ENCODE measurements at places on chromosomes 1 and 21.

GRCh38 chr1:228410015-228410414, 3.4 kb upstream of the TRIM11 start:
- no peak for DNase-seq

GRCh38 chr1:170305777-170306512, 160.2 kb downstream of the NTMT2 start:
- DNase-seq, result no peak

- DNase-seq, result no peak
Measured at GRCh38 chr1:179968284-179968993, 13.8 kb downstream of the CEP350 start.

DNA sequence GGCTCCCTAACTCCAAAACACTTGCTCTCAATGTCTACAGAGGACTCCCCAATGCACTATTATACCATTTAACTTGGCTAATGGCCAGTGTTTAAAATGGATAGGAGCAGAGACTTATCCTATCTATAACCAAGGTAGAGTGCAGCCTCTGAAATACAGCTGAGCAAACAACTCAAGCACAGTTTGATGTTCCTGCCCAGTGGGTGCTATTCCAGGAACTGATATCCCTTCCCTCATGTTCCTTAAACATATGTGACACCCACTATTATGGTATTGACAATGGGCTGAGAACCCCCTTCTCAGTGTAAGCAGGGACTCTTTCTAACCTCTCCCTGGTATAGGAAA, 51.7 kb downstream of the SH3GLB1 start:
- no peak for DNase-seq

DNA sequence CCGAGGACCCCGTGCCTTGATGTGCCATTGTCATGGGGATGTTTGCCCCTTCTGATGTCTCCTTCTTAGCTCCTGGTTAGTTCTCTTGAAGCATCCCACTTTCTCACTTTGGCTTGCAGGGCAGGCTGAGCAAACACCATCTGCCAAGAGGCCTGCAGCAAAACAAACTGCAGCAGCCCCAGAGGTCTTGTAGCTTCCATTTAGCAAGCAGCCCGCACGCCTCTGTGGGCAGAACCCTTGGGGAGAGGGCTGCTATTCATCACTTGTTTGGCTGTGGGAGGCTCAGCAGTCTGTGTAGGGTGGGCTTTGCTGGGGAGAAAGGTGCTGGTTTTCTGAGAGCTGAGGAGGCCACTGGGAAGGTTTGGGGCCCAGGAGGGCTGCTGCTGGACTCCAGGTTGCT, 56.7 kb downstream of the KCNC4 start:
- DNase-seq, result no peak

GRCh38 chr1:44776730-44777068, 1.4 kb downstream of the RPS8 start:
- DNase-seq, result no peak

- peak; percentile 76 for DNase-seq
Measured at GRCh38 chr1:34742667-34743270, 12.1 kb upstream of the GJB5 start.

DNA sequence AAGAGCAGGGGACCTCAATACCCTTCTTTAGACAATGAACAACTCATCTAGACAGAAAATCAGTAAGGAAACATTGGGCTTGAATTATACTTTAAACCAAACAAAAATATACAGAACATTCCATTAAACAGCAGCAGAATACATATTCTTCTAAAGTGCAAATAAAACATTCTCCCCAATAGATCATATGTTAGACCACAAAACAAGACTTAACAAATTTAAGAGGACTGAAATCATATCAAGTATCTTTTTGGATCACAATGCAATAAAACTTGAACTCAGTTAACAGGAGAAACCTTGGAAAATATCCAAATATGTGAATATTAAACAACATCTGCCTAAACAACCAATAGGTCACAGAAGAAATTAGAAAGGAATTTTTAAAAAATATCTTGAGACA, 47.7 kb upstream of the HP1BP3 start:
- DNase-seq, result no peak

DNA sequence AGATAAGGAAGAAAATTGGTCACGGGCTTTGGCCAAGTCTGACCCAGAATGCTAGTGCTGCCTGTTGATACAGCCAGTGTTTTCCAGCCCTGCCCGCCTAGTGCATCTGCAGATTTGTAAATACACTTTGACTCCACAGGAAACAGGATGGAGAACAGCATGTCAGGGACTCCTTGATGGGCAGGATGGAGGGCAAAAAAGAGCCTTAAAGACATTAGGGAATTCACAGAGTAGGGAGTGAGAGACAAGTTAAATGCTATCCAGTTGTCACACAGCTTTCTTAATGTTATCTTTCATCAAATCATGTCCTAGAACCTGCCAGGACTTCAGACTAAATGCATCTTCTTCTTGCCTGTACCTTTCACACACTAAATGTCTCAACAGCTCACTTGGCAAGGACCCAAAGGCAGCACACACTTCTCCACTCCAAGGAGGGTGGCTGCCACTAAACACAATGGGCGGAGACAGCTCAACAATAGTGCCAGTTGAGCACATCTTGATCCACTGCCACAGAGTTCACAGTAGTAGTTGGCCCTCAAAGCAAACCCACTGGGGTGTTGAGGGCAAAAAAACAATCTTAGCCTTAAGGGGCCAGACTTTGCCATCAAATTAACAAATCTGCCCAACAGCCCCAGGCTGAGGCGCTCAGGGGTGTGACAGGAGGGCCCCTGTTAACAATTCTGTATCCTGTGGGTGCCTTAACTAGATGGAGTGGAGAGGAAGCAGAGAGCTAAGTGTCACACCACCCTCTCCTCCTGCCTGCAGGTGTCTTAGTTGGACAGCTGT, 2.7 kb downstream of the HIVEP3 start:
- DNase-seq, result no peak

GRCh38 chr1:34166625-34167361, 1.8 kb upstream of the CSMD2 start:
- DNase-seq, result no peak

DNA sequence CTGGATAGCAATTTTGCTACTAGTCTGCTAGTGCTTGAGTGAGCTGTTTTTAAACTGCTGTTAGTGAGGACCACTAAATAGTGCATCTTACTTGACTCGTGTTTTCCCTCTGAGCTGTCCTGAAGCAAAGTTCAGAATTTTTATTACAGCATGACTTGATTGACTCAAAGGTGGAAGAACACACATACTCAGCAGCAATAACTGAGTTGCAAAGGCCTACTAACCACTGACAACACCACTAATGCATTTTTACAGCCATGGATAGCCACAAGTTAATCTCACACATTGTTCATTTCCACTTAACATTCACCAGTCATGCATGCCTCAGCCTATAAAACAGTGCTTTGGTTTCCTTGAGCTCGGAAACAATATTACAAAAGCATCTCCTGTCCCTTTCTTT, 148.7 kb downstream of the RUNX1 start:
- DNase-seq, result no peak

DNA sequence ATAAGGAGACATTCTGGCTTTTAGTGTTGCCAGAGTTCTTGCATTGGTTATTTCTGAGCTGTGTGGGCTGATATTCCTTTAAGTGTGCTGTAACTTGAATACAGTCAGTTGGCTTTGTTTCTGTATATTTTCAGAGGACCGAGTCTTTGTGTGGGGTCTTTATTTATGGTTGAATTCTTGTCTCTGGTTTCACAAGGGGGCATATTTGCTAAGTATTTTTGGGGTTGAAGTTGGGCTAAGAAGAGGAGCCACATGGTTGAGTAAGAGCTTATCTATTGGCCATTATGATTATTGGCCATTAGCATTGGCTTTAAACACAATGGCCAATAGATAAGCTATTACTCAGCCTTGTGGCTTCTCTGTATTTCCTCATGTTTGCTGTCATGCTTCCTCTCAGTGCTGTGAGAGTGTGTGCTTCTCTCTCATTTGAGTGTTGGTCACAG, 26.3 kb upstream of the PTGFR start:
- no peak for DNase-seq

- no peak for DNase-seq
Measured at GRCh38 chr1:193216920-193217319, 30.5 kb upstream of the B3GALT2 start.

GRCh38 chr1:33713058-33713877, 150.6 kb upstream of the HMGB4 start:
- DNase-seq, result no peak

- no peak for DNase-seq
Measured at GRCh38 chr1:3688356-3689137, 36.2 kb downstream of the TP73 start.

GRCh38 chr1:62336995-62337705, 17.9 kb upstream of the KANK4 start:
- no peak for DNase-seq

GRCh38 chr1:6260433-6260934, 414 bp downstream of the GPR153 start:
- no peak for DNase-seq

- DNase-seq, result no peak
Measured at GRCh38 chr1:226627050-226627755, 78.6 kb downstream of the STUM start.

- DNase-seq, result no peak
Measured at GRCh38 chr1:83689921-83690868, 308.7 kb downstream of the TTLL7 start.

GRCh38 chr1:192905049-192905448, 96.2 kb downstream of the RGS2 start:
- DNase-seq, result no peak

- DNase-seq, result no peak
Measured at GRCh38 chr1:17516303-17517214, 22.9 kb upstream of the ARHGEF10L start.

GRCh38 chr1:175904808-175905207, 161.4 kb upstream of the TNR start:
- no peak for DNase-seq

GRCh38 chr1:161044908-161045735, 655 bp downstream of the USF1 start:
- DNase-seq, result no peak
